Dorsolateral prefrontal cortex (tissue), 122 donors: ENCODE measurements at places on chromosomes 5 and 9.

GRCh38 chr5:149216496-149216895 lies 55.2 kb upstream of the AFAP1L1 start:
- DNase-seq: no peak

- no peak for DNase-seq
These were observed 107.7 kb downstream of the LIFR start for GRCh38 chr5:38448568-38449350.

GRCh38 chr5:58018016-58018415 lies 441.9 kb downstream of the PLK2 start:
- DNase-seq: no peak

DNA sequence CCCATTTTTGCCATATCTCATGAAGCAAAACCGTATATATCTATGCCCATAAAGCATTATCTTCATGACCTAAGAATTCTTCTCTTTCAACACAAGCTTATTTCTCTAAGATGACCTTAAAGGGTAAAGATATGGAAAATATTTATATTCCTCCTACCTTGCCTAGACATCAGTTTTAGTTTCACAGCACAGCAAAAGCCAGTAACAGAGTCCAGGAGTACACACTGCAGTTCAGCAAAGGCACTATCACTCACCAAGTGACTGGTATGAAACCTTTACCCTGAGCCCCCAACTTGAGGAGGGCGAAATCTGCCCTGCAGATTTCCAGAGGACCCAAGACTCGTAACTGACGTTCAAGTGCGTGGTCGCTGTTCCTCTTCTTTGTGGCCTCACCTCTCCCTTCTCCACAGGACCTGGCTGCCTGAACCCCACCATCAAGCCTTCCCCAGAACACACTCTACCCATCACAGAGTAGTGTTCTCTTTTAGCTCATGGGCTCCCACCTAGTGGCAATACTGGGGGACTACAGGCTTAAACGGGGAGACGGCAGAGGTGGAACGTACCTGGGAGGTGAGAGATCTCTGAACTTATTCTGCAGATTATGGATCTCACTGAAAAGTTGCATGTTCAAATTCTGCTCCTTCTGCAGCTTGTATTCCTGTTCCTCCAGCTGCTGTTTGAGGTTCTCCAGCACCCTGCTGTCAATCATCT lies 141.0 kb downstream of the CDK5RAP2 start:
- no peak for DNase-seq

GRCh38 chr5:79062436-79062835 lies 7.0 kb downstream of the DMGDH start:
- DNase-seq: no peak

- peak; percentile 66 for DNase-seq
These were observed 146.3 kb downstream of the SNX18 start for GRCh38 chr5:54663866-54664265.

DNA sequence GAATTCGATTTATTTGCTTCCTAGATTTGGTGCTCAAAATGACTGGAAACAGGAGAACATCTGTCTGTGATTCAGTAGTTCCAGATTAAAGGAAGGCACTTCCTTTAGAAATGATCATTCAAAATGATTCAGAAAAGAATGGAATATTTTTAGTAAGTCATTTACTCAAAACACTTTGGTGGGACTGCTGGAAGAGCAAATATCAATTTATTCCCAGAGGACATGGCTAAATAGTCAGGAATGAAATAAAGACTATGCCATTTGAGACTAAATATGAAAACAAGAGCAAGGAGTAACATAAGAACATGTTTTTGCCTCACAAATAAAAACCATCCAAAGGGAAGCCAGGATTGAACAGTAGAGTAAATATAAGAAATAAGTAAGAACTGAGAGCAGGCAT lies 138.6 kb upstream of the RASA1 start:
- DNase-seq: no peak

- DNase-seq: no peak
These were observed 97.9 kb upstream of the PCSK1 start for GRCh38 chr5:96530901-96531300.

GRCh38 chr5:105146867-105147266 lies 1584.3 kb upstream of the NUDT12 start:
- DNase-seq: no peak
